H4 (cell line): ENCODE measurements at places on chromosomes 3 and 15. TPM values are rescaled to one million over a fixed set of nuclear protein-coding genes. Genes with fewer than 3 reads are reported as not detected.

DNA sequence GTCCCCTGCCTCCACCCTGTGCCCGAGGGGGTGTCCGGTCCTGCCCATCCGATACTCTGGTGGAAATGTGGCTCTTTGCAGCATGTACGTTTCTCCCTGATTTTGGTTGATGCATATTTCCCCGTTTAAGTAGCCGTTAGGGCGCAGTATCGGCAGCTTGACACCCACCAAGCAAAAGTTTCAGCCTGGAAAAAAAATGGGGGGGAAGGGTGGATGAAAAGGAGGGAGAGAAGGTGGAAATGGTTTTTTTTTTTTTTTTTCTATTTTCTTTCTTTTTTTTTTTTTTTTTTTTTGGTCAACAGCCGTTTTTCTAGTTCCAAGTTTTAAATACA, 1.3 kb downstream of the RAP2B start:
- peak; percentile 27 for DNase-seq

ITIH1 gene
- not detected in 2 replicates for total RNA-seq

GRM7 gene
- total RNA-seq, result not detected in 2 replicates

DNA sequence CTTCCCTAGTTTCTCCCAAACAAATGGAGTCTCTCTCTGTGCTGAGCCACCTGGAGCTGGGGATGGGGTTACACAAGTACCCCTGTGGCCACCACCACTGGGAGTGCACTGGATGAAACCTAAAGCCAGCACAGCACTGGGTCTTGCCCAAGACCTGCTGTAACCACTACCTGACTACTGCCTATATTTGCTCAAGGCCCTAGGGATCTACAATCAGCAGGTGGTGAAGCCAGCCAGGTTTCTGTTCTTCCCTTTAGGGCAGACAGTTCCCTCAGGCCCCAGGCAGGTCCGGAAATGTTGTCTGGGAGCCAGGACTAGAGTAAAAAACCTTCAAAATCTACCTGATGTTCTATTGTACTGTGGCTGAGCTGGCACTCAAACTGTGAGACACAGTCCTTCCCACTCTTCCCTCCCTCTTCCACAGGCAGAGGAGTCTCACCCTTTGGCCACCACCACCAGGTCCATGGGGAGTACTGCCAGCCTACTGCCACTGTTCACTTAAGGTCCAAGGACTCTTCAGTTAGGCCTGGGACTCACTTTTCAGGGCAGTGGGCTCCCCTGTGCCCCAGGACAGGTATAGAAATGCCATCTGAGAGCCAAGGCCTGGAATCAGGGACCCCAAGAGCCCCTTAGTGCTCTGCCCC, 23.8 kb downstream of the C3orf20 start:
- no peak for DNase-seq

KCNMB3 gene
- total RNA-seq, result 0.02 and 0.62 TPM in 2 replicates

SLC12A1 gene
- not detected in 2 replicates for total RNA-seq

- no peak for DNase-seq
These were observed 111.5 kb downstream of the THSD4 start for GRCh38 chr15:71226536-71227455.

DNA sequence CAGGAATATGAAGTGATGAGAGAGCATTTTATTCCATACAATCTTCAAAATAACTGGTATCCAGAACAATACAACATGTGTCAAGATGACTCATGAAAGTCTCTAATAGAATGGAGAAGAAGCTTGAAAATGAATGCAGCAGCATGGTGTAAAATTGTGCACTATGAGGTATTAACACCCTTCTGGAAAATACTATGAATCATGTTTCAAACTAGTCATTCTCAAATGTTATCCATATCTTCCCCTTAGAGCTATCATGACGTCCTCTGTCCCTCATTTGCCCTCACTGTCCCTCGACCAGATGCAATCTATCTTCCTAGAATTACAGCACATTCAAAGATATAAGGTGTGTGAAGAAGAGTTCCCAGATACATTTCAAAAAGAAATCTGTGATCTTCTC, 198.2 kb downstream of the NECTIN3 start:
- no peak for DNase-seq

GRCh38 chr15:47477341-47477740, 240.0 kb upstream of the SEMA6D start:
- DNase-seq, result no peak

DNA sequence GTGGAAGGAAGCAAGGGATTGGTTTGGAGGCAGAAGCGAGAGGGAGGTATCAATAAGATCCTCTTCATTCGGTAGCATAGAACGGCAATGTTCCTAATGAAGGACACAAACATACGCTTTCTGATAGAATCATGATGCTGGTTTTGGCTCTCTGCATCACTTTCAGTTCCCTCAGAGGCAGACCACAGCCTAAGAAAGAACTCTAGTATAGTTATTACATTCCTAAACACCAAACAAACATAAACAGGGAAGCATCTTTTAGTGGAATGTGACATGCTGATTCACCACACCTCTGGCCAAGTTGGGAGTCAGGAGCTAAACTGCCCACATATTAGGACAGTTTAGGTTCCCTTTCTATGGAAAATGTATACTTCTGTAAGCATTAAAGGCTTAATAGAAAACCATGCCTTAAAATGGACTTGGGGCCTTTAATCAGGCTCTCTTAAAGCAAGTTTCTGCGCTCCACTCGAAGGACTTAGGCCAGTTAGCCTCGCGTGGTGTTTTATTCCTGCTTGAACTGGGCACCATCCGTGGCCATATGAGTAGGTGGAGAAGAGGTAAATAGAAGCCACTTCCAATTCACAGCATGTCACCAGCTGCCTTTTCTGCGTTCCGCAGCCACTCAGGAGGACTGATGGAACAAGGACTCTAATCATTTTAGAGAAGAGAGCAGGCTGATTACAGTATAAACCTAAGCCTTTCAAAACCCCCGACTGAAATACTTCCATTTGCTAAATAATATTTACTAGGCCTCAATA, 53.7 kb downstream of the CD47 start:
- peak; percentile 6 for DNase-seq

GRCh38 chr15:43913026-43913780, 86.4 kb downstream of the WDR76 start:
- DNase-seq, result peak; percentile 91

GRCh38 chr15:38029736-38030135, 95.3 kb downstream of the TMCO5A start:
- DNase-seq, result no peak

COL7A1 gene
- 6.8 and 7.0 TPM in 2 replicates for total RNA-seq

SRGAP3 gene
- 1.5 and 1.8 TPM in 2 replicates for total RNA-seq

GRCh38 chr3:155420881-155421486, 127.5 kb upstream of the STRIT1 start:
- no peak for DNase-seq
